ENCODE measurements at places on chromosomes 1 and 21.

DNA sequence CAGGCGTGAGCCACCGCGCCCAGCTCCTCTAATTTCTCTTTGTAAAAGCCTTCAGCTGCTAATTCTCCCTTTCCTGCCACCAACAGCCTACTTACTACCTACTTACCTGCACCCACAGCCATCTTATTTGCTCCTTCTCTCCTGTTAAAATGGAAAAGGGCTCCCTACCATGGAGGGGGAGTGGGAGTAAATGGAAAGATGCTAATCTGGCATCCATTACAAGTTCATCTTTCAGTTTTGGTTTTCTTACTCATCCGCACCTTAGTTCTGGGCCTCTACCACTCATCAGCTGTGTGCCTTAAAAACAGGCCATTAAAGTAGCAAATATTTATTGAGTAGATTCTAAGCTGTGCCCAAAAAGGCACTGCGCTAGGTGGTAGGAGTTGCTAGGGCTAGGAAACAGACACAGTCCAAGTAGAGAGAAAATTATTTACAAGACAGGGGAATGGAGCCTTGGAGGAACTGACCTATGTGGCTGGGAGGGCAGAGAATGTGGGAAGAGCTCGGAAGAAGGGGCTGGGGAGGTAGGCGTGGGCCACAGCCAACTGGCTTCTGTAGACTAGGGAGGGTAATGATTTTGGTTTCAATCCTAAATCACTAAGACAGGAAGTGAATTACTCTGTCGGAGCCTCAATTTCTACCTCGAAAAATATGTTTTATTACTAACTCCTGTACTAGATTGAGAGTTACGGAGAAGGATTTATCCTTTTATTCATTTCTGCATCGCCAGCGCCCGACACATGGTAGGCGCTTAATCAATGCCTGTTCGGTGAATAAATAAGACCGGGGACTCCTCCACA is 685 bp upstream of the DDI2 start:
- DNase-seq = peak; percentile 26

GRCh38 chr1:44000122-44000665 is 8.8 kb downstream of the CCDC24 start:
- no peak for DNase-seq

GRCh38 chr1:198861636-198862035 is 222.8 kb downstream of the PTPRC start:
- no peak for DNase-seq

- DNase-seq = no peak
Measured at GRCh38 chr1:14064649-14065442, 364.9 kb downstream of the PRDM2 start.

- no peak for DNase-seq
Measured at GRCh38 chr1:200550367-200550766, 70.2 kb downstream of the KIF14 start.

GRCh38 chr1:156549831-156550230 is 22.5 kb downstream of the IQGAP3 start:
- DNase-seq = no peak

GRCh38 chr1:219523411-219523810 is 89.5 kb downstream of the ZC3H11B start:
- no peak for DNase-seq

DNA sequence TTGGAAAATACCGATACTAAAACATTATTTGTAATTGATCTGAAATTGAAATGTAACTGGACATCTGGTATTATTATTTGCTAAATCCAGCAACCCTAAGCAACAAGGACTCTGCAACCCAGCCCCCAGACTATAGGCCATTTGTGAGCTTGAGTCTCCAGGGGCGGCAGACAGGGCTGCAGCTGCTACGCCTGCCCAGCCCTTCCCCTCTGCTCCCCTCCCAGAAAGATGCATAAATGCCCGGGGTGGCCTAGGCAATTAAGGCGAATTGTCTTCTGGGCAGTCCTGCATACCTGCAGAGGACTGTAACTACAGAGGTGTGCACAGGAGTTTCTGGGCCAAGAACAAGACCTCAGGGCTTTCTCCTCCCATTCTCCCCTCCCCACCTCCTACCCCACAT is 41.2 kb upstream of the LBR start:
- DNase-seq = no peak

GRCh38 chr1:208772891-208773290 is 528.7 kb upstream of the PLXNA2 start:
- no peak for DNase-seq

GRCh38 chr21:24545807-24546361 is 1061.4 kb downstream of the MRPL39 start:
- no peak for DNase-seq

- DNase-seq = no peak
Measured at GRCh38 chr1:16621300-16621658, 7.9 kb upstream of the NBPF1 start.

GRCh38 chr1:11429935-11430334 is 49.0 kb upstream of the DISP3 start:
- DNase-seq = no peak

DNA sequence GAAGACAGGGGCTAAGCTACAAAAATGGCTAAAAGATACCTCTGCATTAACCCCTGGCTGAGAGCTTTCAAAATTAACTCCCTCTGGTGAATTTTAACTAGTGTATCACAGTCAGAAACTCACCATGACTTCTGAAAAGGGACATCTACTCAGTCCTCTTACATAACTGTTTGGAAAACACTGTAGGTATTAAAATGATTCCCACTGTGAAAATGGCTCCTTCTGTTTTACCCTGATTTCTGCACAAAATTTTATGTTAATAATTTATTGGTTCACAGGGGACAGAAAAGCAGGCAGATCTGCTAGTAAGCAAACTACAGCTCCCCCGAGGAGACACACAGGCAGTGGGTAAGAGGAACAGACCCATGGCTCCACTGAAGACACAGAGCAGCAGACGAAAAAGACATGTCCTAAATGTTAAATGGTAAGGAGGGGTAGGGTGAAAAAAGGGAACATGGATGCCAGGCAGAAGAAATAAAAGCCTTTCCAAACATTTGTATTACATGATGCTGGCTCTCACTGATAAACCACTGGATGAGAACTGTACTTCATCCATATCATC is 111.7 kb downstream of the SLC45A1 start:
- no peak for DNase-seq

DNA sequence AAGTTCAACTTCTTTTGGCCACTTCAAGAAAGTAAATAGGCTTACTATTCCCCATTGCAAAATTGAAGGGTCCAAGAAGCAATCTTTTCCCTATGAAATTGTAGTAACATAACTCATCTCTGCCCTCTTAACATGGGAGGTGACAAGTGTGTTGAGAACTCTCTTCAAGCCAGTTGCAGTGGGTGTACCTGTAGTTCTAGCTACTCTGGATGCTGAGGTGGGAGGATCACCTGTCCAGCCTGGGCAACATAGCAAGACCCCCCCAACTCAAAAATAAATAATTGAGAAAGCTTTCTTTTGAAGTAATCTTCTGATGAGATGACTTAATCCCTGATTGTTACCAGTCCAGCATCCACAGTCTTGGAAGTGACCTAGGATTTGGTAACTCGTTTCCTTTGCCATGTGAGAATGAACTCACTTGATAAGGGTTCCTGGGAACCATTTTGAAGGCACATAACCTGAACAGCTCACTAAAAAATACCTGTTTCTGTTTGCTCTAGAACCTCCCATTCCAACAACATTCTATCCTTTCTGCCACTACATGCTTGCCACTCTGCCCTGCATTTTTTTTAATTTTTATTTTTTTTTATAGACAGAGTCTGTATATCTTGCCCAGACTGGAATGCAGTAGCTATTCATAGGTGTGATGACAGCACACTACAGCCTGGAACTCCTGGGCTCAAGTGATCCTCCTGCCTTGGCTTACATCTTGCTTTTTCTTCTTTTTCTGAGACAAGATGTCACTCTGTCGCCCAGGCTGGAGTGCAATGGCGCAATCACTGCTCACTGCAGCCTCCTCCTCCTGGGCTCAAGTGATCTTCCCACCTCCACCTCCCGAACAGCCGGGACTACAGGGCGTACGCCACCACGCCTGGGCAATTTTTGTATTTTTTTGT is 1.4 kb upstream of the IPO9 start:
- DNase-seq = no peak

- DNase-seq = no peak
Measured at GRCh38 chr1:97212671-97213070, 491.1 kb downstream of the PTBP2 start.

GRCh38 chr1:228085287-228085951 is 2.9 kb downstream of the ARF1 start:
- no peak for DNase-seq

DNA sequence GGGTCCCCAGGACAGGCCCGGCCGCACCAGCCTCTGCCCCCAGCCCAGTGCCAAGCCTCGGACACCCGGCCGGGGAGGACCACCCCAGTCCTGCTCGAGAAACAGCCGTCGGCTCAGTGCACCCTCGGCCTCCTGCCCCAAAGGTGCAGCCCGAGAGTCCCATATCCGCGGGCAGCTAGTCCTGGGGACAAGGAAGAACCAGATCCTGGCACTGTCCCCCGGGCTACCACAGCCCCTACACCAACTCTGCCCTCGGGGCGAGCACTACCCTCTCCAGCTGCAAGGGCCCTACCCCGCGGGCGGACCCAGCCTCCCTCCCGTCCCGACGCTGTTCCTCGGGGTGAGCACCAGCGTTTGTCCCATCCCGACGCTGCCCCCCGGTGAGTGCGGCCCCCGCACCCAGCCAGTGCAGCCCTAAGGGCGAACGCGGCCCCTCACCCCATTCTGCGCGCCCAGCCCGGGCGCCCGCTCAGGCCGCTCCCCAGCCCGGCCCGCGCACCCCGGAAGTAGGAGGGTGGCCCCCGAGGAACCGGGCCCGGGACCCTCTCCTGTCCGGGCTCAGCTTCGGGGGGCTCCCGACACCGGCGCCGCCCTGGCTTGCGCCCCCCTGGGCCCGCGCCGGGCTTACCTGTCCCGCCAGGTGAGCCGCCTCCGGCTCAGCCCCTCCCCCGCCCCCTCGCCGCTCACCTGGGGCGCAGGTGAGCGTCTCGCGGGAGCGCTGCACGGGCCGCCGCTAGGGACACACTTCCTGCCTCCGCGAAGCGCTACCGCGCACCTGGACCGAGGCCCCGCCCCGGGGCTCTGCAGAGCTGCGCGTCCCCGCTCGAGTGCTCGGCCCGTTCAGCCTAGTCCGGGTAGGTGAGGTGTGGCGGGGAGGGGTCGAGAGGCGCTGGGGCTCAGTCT is at the start of gene KDF1:
TSS of gene KDF1 (minus strand) at position 747 of the 903 bp plus-strand sequence. CDS start 8,088 bp downstream, outside the sequence.
- DNase-seq = peak; percentile 43

GRCh38 chr1:9363061-9363471 is 70.4 kb downstream of the SPSB1 start:
- DNase-seq = no peak
